ENCODE measurements at places on chromosomes 6 and 20. TPM values are rescaled to one million over a fixed set of nuclear protein-coding genes. Genes with fewer than 3 reads are reported as not detected.
A peak's percentile ranks its signal among the peaks of the same experiment; 100 is the strongest.

- no peak for DNase-seq
Measured at GRCh38 chr6:63615590-63615989, 20.0 kb upstream of the PHF3 start.

- DNase-seq = peak; percentile 86
Measured at GRCh38 chr6:44041461-44042260, 85.6 kb downstream of the MRPL14 start.

FAM50B gene
- 7.5 TPM for total RNA-seq

DYNLRB1 gene
- 124 TPM for total RNA-seq

CALHM4 gene
- not detected for total RNA-seq

DNA sequence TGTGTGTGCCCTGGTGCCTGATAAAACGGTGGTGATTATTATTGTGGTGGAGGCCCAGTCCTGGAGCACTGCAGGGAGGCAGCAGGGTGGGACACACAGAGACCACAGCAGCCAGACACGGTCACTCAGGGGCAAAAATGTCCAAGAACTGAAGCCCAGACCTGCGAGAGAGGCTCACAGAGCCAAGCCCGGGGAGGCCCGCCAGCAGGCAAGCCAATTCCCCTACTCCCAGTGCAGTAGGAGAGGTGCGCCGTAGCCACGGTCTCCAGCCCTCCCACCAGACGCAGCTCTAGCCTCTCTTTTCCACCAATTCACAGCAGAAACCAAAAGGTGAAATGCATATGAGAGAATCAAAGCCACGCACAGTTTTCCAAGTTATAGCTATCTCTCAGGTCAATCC, 179.4 kb upstream of the TAB2 start:
- DNase-seq = no peak

SERINC1 gene
- 271 TPM for total RNA-seq

GRCh38 chr6:127058936-127059335, 59.5 kb upstream of the RSPO3 start:
- DNase-seq = no peak

GRCh38 chr6:42729731-42730130, 7.3 kb upstream of the PRPH2 start:
- DNase-seq = peak; percentile 11

GRCh38 chr6:21587179-21587960, 6.2 kb upstream of the SOX4 start:
- peak; percentile 87 for DNase-seq

DNA sequence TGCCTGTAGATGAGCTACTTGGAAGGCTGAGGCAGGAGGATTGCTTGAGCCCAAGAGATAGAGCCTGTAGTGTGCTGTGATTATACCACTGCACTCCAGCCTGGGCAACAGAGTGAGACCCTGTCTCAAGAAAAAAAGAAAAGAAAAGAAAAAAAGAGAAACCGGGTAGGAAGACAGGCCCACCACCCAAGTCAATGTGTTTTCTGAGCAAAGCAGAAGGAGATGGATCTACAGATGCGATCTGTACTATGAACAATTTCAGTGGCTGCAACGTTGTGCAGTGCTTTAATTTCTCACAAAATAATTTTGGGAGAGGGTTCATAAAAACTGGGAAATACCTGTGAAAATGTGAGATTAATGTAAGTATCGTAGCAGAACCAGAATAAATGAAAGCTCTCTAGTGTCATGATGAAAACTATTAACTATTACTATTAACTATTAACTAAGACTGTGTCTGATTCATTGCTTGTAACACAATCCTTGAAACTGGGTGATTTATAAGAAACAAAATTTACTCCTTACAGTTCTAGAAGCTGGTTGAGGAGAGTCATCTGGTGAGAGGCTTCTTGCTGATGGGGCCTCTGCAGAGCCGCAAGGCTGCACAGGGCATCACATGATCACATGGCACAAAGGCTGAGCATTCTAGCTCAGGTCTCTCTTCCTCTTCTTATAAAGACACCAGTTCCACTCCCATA, 233.1 kb upstream of the ZNF217 start:
- no peak for DNase-seq

- peak; percentile 80 for DNase-seq
Measured at GRCh38 chr6:127518710-127519468, at the start of gene MTCL3. Gene MTCL3 (minus strand): TSS chr6:127519335.

DNA sequence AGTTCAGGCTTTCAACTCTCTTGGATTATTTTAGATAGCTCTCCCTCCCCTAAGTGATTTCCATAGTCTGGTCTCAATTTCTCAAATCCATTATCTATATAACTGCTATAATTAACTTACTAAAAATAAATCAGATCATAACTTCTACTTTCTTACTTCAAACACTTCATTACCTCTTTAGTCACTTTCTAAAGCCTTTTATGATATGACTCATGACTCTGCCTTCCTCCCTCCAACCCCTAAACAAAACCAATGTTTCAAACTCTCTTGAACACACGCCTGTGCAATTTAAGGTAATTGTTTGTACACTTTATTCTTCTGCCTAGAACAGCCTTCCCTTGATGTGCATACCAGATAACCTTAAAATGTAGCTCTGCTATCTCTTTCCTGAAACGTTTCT, 100.5 kb downstream of the LMBRD1 start:
- no peak for DNase-seq

KCNQ2 gene
- not detected for total RNA-seq

DNA sequence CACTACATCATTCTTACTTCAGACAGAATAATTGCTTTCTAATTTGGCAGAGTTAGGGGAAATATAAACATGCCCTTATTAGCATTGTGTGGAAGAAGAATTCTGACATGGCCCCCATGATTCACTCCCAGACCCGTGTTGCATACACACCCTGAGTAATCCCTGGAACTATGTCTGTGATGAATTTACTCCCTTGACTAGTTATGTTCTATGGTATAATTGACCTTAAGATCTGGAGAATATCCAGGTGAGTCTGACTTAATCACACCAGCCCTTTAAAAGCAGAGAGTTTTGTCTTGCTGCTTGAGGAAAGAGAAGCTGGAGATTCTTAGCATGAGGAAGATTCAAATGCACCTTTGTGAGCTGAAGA, 262.9 kb downstream of the SOX4 start:
- DNase-seq = no peak

- DNase-seq = no peak
Measured at GRCh38 chr20:39103732-39104131, 141.6 kb downstream of the DHX35 start.

GRCh38 chr20:63321148-63321831, 28.3 kb downstream of the COL20A1 start:
- DNase-seq = peak; percentile 89

DNA sequence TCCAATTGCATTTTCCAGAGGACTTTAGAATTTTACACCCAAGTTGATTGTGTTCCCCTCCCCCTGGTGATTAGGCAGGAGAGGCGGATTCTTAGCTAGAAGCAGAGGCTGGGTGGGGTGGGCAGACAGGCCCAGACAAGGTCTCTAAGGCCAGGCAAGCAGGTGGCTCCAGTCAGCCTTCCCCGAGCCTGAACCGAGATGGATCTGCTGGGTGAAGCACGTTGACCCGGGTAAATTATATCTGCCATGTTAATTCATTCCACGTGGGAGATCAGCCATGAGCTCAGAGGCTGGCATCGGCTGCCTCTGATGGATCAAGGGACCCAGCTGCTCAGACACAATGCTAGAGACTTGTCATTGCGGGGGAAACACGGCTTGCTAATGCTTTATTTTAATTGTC, 159.5 kb upstream of the MAFB start:
- peak; percentile 30 for DNase-seq

GRCh38 chr6:41577356-41578216, 31.4 kb downstream of the FOXP4 start:
- DNase-seq = no peak

GRCh38 chr6:34332251-34333198, 59.9 kb downstream of the NUDT3 start:
- DNase-seq = no peak

ID4 gene
- total RNA-seq = 74.9 TPM

GRCh38 chr20:3734111-3734843, 1.8 kb downstream of the HSPA12B start:
- no peak for DNase-seq

DNA sequence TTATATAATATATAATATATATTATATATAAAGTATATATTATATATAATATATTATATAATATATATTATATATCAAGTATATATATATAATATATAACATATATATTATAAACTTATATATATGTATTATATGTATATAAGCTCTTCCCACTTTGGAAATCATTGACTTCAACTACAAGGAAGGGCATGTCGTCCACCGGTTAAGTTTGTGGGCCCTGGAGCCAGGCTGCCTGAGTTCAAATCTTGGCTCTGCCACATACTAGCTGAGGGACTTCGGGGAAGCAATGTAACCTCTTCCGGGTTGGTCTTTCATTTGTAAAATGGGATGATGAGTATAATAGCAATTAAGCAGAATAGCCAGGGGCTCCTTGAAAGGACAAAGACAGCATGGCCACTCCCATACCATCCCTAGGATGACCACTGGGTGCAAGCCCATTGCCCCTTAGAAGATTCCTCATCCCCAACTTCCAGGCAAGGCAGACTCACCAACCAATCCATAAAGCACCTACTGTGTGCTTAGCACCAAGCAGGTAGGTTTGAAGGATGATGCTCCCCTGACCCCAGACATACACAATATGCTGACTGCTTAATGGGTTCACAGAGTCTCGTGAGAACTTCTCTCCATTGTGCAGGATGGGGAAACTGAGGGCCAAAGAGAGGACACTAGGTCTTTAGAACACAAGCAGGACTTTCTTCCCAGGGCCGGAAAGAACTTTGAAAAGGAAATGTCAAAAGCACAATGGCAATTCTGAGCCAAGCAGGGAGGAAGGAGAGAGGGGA, 163.2 kb downstream of the MRPL14 start:
- no peak for DNase-seq

IL17F gene
- total RNA-seq = not detected

RAB44 gene
- 0.42 TPM for total RNA-seq

NKAPL gene
- 2.8 TPM for total RNA-seq

DNA sequence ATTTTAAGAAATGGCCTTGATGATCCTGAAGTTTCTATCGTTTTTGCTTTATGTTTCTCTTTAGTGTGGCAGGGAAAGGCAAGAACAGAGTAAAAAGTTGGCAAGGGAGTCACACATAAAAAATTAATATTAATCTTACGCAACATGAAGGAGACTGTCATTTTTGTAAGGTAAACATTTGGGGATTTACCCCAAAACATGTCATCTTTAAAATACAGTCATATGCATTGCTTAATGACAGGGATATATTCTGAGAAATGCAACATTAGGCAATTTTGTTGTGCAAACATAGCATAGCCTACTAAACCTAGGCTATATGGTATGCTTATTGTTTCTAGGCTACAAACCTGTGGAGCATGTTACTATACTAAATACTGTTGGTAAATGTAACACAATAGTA, 5.4 kb downstream of the RBL1 start:
- no peak for DNase-seq
